ENCODE measurements at places on chromosomes 1 and 21.

DNA sequence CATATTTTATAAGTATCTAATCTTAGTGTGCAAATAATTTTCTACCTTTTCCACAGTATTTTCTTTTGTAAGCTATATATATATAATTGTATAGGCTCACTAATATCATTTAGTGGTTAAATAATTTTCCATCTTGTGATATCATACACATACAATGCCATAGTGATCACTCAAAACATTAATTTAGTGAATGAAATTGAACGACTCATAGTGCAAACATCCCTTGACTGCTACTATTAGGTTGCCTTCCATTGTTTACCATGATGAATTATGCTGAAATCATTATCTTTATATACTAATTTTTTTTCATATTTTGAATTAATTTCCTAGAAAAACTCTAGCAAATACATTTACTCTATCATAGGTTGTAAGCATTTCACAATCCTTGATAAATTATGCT, 127.1 kb downstream of the PCNX2 start:
- DNase-seq = no peak

- no peak for DNase-seq
Observed at GRCh38 chr1:24236789-24237371, 49.8 kb upstream of the IFNLR1 start.

GRCh38 chr1:217133958-217134856, 411.0 kb upstream of the ESRRG start:
- DNase-seq = no peak

GRCh38 chr1:199546323-199546722, 481.2 kb upstream of the NR5A2 start:
- no peak for DNase-seq
